ENCODE measurements at places on chromosomes 12 and 14.
A peak's percentile ranks its signal among the peaks of the same experiment; 100 is the strongest.

- DNase-seq: no peak
Observed at GRCh38 chr14:49297102-49297501, 289.1 kb downstream of the RPS29 start.

DNA sequence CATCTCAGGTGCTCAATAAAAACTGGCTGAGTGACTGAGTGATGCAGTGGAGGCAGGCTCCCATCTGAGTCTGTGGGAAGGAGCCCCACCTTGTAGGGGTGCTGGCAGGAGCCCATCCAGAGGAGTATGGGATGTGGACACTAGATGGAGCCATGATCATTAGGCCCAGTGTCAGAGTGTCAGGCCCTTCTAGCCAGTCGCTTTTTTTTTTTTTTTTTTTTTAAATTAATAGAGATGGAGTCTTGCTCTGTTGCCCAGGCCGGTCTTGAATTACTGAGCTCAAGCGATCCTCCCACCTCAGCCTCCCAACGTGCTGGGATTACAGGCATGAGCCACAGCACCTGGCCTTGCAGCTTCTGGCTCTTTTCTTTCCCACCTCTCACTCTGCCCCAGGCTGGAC, 11.5 kb downstream of the RITA1 start:
- peak; percentile 66 for DNase-seq

DNA sequence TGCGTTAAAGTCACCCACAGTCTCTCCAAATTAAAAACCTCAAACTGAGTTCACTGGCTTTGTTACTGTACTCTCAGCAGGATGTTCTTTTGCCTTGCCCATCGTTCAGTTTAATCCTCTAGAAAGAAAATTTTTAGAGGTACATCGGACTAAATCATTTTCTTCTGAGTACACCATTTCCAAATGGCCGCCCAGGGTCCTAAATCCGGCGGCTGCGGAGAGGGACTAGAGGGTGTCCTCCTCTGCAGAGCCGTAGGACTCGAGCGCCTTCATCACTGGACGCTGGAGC, 1.4 kb downstream of the LIN7A start:
- no peak for DNase-seq

- no peak for DNase-seq
Observed at GRCh38 chr12:86711731-86712130, 455.5 kb upstream of the MGAT4C start.

GRCh38 chr14:75491376-75491978, 30.8 kb upstream of the BATF start:
- DNase-seq: no peak

DNA sequence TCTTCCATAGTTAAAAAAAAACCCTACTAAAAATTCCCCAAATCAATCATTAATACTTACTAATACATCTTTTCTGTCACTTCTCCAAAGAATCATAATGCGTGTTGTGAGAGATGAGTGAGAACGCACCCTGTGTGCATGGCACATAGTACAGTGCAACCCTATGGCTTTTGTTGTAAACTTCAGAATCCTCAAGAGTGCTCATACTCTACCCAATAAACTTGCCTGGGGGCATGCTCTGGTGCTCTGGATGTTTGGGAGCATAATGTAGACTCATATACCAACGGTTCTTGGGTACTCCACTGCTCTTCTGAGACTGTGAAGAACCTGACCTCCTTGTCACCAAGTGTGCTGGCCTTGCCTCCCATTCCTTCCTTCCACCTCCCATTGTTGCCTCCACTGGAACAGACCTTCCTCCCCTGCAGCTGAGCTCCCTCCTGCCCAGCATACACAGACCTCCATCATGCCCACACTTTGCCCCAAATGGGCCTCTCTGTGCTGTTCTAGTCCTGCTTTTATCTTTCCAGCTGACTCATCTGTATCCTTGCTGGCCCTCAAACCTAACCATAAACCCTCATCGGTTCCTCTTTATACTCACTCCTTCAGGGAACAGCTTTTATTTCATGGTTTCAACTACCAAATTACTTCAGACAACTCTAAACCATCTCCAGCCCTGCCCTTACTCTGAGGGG, 8.9 kb downstream of the DCP1B start:
- no peak for DNase-seq

DNA sequence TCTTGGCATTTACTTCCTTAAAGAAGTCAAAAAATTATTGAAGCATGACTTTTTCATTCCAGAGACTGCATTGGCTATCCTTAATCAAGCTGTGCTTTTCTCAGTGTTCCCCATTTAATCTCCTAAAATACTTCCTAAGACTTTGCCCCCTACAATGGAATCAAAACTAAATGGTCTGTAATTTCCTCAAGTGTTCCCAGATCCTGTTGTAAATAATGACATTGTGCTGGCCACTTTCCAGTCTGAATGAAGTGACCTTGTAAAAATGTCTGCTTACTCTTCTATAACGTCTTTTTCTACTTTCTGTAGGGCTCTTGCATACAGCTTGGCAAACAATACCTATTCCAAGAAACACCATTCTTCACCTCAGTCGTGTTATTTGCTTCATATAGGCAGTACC, 45.3 kb upstream of the MBIP start:
- no peak for DNase-seq
